Myometrial cell (primary cell): ENCODE measurements at places on chromosomes 2 and 18. TPM values are rescaled to one million over a fixed set of nuclear protein-coding genes. Genes with fewer than 3 reads are reported as not detected.

The CXCR2 gene
- total RNA-seq: not detected in 2 replicates

The SLC35F6 gene
- 44.8 and 50.7 TPM in 2 replicates for total RNA-seq

The CTIF gene
- total RNA-seq: 17.7 and 20.2 TPM in 2 replicates

The NOTO gene
- not detected in 2 replicates for total RNA-seq

The DYSF gene
- total RNA-seq: 0.58 TPM in 1 of 2 replicates, not detected in the other

The RFX8 gene
- 1.8 and 3.7 TPM in 2 replicates for total RNA-seq

The RIT2 gene
- not detected in 2 replicates for total RNA-seq

The ICA1L gene
- 2.0 and 2.8 TPM in 2 replicates for total RNA-seq

The DSG4 gene
- not detected in 2 replicates for total RNA-seq

The CELF4 gene
- total RNA-seq: not detected in 2 replicates
